ENCODE measurements at places on chromosomes 3 and 15.

DNA sequence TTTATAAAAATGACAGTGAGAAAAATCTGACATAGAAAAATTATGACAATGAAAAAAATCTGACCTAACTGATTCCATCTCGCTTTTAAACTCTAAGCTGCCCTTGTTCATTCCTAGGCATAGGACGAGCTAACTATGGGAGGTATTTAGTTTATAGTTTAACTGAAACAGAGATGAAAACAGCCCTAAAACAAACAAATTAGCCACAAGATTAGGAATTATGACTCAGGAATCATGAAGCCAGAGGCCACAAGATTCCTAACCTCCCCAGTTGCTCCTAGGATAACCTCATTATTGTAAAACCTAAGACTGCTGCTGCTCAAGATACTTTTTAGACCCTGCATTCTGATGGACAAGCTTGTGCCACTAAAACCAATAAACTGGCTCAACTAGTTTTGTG lies 122.7 kb upstream of the MNS1 start:
- no peaks in the 10 kb centered on the region for H3K27me3 ChIP-seq
- H3K4me1 ChIP-seq: no peaks in the 10 kb centered on the region
- H3K4me3 ChIP-seq: no peak overlapping the region
- peaks cover 5% of the 10 kb centered on the region for H3K36me3 ChIP-seq

GRCh38 chr3:158801201-158801600 lies 653 bp upstream of the MFSD1 start:
- H3K36me3 ChIP-seq: peaks cover 8% of the 10 kb centered on the region
- no peaks in the 10 kb centered on the region for H3K27me3 ChIP-seq
- peak overlapping the region; percentile 84 for H3K4me3 ChIP-seq

- H3K36me3 ChIP-seq: peaks cover 20% of the 10 kb centered on the region
- peak overlapping the region; percentile 91 for H3K4me3 ChIP-seq
- DNase-seq: no peak
- H3K4me1 ChIP-seq: peaks cover 44% of the 10 kb centered on the region
These were observed 1.2 kb downstream of the YEATS2 start for GRCh38 chr3:183698756-183699155.

DNA sequence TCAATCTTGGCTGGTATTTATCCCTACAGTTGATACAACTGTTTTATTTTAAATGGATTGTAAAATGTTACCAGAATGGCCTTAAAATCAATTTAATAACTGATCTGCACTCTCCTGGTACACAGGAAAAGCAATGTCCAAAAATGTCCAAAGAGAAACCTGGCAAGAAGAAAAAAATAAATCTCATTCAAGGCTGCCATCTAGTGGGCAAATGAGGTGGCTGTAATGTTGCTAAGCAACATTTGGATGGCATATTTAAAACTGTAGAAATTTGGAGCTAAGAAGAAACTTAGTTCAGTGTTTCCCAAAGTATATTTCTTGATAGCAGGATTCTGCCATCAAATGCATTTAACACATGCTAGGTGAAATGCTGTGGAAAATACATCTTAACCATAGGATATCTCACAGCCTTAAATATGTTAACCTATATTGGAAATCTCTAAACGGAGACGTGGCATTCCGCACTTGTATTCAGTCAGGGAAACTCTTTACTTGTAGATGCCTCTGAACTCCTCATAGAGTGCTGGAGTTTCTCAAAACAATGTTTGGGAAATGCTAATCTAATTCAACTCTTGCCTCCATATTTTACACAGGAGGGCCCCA lies 216.8 kb downstream of the ERC2 start:
- DNase-seq: peak; percentile 10
- H3K36me3 ChIP-seq: no peaks in the 10 kb centered on the region
- H3K27me3 ChIP-seq: peaks cover 7% of the 10 kb centered on the region
- no peak overlapping the region for H3K27ac ChIP-seq
- no peak overlapping the region for H3K4me3 ChIP-seq

GRCh38 chr15:68402432-68403160 lies 29.4 kb downstream of the ITGA11 start:
- no peak for DNase-seq
- no peaks in the 10 kb centered on the region for H3K27me3 ChIP-seq
- peaks cover 3% of the 10 kb centered on the region for H3K4me1 ChIP-seq
- H3K4me3 ChIP-seq: no peak overlapping the region

GRCh38 chr3:176119826-176120225 lies 1077.5 kb downstream of the TBL1XR1 start:
- H3K27me3 ChIP-seq: no peaks in the 10 kb centered on the region
- no peaks in the 10 kb centered on the region for H3K4me1 ChIP-seq
- H3K36me3 ChIP-seq: no peaks in the 10 kb centered on the region
- no peak overlapping the region for H3K27ac ChIP-seq

- no peaks in the 10 kb centered on the region for H3K4me1 ChIP-seq
- H3K27me3 ChIP-seq: no peaks in the 10 kb centered on the region
- no peak overlapping the region for H3K4me3 ChIP-seq
- H3K36me3 ChIP-seq: peaks cover 24% of the 10 kb centered on the region
- no peak overlapping the region for H3K27ac ChIP-seq
These were observed 19.4 kb downstream of the ZNF80 start for GRCh38 chr3:114218006-114218405.

GRCh38 chr3:156507285-156507684 lies 47.6 kb downstream of the SSR3 start:
- no peaks in the 10 kb centered on the region for H3K36me3 ChIP-seq
- H3K27me3 ChIP-seq: peaks cover 6% of the 10 kb centered on the region
- H3K27ac ChIP-seq: no peak overlapping the region
- peaks cover 4% of the 10 kb centered on the region for H3K4me1 ChIP-seq

DNA sequence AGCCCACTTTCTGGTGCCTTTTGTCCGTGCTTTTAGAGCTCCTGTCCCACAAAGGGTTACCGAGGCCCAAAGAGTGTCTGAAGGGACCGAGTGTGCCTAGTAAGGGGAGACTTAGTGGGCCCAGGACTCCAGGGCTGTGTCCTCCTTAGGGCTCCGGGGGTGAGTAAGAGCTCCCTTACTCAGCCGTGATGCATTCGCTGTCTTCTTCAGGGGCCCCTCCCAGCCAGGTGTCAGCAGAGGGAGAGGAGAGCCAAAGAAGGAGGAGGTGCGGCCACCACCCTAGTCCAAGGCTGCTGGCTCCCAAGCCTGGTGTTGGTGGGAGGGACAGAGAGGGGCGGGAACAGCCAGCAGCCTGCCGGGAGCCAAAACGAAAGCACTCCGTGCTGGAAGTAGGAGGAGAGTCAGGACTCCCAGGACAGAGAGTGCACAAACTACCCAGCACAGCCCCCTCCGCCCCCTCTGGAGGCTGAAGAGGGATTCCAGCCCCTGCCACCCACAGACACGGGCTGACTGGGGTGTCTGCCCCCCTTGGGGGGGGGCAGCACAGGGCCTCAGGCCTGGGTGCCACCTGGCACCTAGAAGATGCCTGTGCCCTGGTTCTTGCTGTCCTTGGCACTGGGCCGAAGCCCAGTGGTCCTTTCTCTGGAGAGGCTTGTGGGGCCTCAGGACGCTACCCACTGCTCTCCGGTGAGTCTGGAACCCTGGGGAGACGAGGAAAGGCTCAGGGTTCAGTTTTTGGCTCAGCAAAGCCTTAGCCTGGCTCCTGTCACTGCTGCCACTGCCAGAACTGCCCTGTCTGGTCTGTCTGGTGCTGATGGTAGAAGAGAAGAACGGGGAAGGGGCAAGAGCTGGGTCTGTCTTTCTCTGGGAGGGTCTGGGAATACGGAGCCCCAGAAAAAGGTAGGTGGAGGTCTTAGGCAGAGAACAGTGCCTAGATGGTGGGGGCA lies at the start of gene IL17RC:
TSS of gene IL17RC (plus strand) at position 365 of the 947 bp plus-strand sequence. CDS start at position 583, 218 bp downstream.
- peak within 1 kb of the TSS; percentile 59 for H3K27ac ChIP-seq
- peaks cover 3% of the 10 kb centered on the region for H3K27me3 ChIP-seq
- peaks cover 18% of the 10 kb centered on the region for H3K4me1 ChIP-seq
- H3K36me3 ChIP-seq: no peaks in the 10 kb centered on the region
- H3K4me3 ChIP-seq: peak within 1 kb of the TSS; percentile 68

GRCh38 chr3:165892565-165892964 lies 55.3 kb upstream of the BCHE start:
- no peaks in the 10 kb centered on the region for H3K36me3 ChIP-seq
- H3K4me3 ChIP-seq: no peak overlapping the region
- no peak for DNase-seq
- no peak overlapping the region for H3K27ac ChIP-seq
- H3K4me1 ChIP-seq: no peaks in the 10 kb centered on the region

GRCh38 chr15:40471105-40471807 lies 472 bp downstream of the CHST14 start:
- H3K4me1 ChIP-seq: peaks cover 24% of the 10 kb centered on the region
- H3K27ac ChIP-seq: peak overlapping the region; percentile 79
- peak; percentile 24 for DNase-seq
- H3K4me3 ChIP-seq: peak overlapping the region; percentile 82

- H3K36me3 ChIP-seq: no peaks in the 10 kb centered on the region
- H3K4me1 ChIP-seq: no peaks in the 10 kb centered on the region
- H3K27me3 ChIP-seq: no peaks in the 10 kb centered on the region
- H3K4me3 ChIP-seq: no peak overlapping the region
- H3K27ac ChIP-seq: no peak overlapping the region
- no peak for DNase-seq
These were observed 27.4 kb upstream of the SNTN start for GRCh38 chr3:63624941-63625560.

- H3K27ac ChIP-seq: no peak overlapping the region
- H3K4me1 ChIP-seq: peaks cover 32% of the 10 kb centered on the region
- no peak overlapping the region for H3K4me3 ChIP-seq
- H3K36me3 ChIP-seq: peaks cover 5% of the 10 kb centered on the region
- no peaks in the 10 kb centered on the region for H3K27me3 ChIP-seq
- no peak for DNase-seq
These were observed 69.3 kb downstream of the CHST2 start for GRCh38 chr3:143188881-143189280.

- no peaks in the 10 kb centered on the region for H3K27me3 ChIP-seq
- H3K4me3 ChIP-seq: peak overlapping the region; percentile 84
- DNase-seq: peak; percentile 68
- peaks cover 21% of the 10 kb centered on the region for H3K4me1 ChIP-seq
These were observed 520 bp downstream of the SLC26A6 start for GRCh38 chr3:48634661-48635221.

- peak; percentile 68 for DNase-seq
- peaks cover 52% of the 10 kb centered on the region for H3K4me1 ChIP-seq
- H3K36me3 ChIP-seq: peaks cover 21% of the 10 kb centered on the region
- H3K27me3 ChIP-seq: no peaks in the 10 kb centered on the region
These were observed at the start of gene TNFSF10 for GRCh38 chr3:172522871-172523818. TNFSF10 (minus strand) TSS chr3:172523430; CDS start chr3:172523384, 46 bp downstream.

DNA sequence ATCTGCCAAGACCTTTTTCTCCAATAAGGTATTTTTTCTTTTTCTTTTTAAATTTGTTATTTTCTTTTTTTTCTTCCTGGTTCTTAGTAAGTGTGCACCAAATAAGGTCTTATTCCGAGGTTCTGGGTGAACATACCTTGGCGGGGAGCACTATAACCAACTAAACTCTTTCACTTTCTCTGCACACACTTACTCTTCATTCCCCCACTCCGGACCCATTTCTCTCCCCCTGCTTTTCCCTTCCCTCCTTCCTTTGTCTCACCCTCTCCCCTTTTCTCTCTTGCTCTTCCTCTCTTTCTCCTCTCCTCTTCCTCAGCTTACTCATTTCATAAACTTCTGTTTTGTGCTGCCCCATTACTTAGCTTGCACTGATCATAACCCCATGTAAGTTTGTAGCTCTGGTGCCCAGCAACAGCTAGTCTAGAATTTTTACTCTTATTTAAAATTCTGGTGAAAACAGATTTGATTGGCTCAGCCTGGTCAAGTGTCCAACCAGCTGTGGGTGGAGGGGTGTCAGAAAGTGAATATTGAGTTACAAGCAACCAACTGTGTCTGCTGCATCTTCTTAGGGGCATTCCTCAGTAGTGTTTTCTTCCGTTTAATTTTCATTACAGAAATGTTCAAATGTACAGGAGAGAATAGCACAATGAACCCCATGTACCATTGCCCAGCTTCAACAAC lies 297.5 kb downstream of the SHQ1 start:
- no peaks in the 10 kb centered on the region for H3K36me3 ChIP-seq
- H3K4me1 ChIP-seq: peaks cover 15% of the 10 kb centered on the region
- H3K27ac ChIP-seq: no peak overlapping the region

Data from activated naive CD8-positive, alpha-beta T cell treated with anti-CD3 and anti-CD28 coated beads, Interleukin-2, amount 50 U/mL, for 24 hours (primary cell).